ENCODE measurements at places on chromosomes 12 and 14.

DNA sequence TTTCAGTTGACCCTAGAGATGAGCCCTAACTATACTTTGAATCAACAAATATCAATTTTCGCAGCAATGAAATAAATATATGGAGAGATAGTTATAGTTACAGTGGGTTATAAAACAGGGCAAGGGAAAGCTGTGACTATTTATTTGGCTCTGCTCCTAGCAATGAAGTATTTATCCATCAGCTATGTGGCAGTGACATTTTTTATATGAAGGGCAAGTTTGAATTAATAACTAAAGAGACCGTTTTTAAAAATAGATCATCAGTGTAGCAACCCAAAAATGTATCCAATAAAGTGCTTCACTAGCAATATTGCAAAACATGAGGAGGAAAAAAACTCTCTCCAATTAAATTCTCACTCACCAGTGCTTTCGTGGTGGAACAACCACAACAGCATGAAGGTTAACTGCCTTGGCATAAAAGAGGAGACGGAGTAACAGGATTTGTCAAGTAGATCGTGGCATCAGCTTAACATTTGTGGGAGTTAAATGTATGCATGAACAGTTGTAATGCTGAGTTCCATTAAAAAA, 58.1 kb upstream of the NUDT4 start:
- no peak for DNase-seq

GRCh38 chr12:13979772-13980378, 1.5 kb downstream of the GRIN2B start:
- DNase-seq: no peak

- no peak for DNase-seq
These were observed 943 bp downstream of the TESPA1 start for GRCh38 chr12:54983536-54984101.

GRCh38 chr12:81759190-81760051, at the start of gene PPFIA2:
PPFIA2 (minus strand) TSS chr12:81759350.
- peak; percentile 35 for DNase-seq

DNA sequence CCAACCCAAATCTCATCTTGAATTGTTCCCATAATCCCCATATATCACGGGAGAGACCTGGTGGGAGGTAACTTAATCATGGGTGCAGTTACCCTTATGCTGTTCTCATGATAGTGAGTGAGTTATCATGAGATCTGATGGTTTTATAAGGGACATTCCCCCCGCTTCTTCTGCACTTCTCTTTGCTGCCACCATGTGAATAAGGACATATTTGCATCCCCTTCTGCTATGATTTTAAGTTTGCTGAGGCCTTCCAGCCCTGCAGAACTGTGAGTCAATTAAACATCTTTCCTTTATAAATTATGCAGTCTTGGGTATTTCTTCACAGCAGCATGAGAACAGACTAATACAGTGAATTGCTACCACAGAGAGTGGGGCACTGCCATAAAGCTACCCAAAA, 179.1 kb downstream of the LRIG3 start:
- DNase-seq: no peak

GRCh38 chr14:22583994-22584393, 5.0 kb downstream of the DAD1 start:
- no peak for DNase-seq

DNA sequence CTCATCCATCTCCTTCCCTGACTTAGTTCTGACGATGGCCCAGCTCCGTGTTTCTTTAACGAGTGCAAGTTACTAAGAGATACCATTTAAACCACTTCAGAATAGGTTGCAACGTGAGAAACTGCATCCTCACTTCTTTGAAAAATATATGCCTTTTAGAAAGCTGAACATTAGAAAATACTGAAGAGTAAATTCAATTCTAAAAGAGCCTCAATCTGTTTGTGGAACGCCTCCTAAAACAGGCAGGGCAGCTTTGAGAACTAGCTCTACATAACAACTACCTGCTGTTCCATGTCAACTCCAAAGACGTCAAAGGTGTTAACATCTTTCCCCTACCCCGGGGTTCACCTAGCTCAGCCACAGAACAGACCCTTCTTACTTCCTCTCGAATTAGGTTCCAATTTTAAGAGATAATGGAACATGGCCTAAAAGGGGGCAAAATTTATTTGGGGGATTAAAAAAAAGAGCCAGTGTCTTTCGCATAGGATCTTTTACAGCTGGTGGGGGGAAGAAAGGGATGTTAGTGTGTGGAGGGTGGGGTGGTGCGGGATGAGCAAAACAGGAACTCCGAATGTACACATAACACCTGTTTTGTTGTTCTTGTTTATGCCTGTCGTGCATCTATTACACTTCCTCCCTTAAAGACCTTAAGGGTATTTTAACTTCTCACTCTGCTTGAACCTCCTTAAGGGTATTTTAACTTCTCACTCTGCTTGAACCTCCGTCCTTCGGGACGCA, 3.3 kb downstream of the BHLHE41 start:
- no peak for DNase-seq

DNA sequence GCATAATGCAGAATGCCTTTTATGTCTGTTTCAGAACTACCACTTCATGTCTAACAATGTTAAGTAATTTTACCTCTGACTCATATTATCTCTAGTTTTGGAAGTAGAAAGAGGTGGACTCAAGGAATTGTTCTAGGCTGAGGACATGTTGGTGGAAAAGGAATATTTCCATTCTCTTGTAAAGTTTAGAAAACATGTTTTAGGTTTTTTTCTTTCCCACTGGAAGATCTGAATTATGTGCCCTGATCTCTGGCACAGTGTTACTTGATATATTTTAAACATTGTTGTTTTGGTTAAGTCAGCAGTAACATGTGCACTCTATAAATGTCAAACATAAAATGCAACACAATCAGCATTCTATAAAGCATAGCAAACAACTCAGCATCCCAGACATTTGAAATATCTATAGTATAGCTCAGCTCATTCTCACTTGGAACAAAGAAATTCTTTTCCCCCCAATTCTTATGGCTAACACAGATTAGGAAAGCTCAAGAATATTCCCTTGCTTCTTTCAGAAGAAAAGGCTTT, 202.3 kb downstream of the STXBP6 start:
- no peak for DNase-seq

GRCh38 chr14:91866061-91866460, 1.3 kb downstream of the TC2N start:
- peak; percentile 36 for DNase-seq

- no peak for DNase-seq
These were observed 8.1 kb downstream of the MMP14 start for GRCh38 chr14:22844221-22845102.
